Astrocyte of the hippocampus (primary cell): ENCODE measurements at places on chromosomes 1 and 21.

DNA sequence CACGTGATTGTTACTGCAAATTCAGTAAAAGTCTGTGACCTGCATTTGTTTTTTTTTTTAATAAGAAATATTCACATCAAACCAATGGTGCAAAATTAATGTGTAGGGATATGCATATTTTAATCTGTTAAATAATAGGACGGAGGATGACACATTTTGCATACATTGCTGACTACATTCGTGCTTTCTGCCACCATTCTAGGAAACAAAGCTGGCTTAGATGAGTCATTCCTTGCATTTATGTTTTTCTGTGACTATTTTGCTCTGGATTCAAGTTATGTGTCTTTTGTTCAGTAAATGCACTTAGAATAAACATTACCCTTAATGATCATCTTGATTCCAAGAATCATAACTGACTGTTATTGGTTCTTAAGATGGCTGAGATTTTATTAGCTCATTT is 23.9 kb upstream of the CYYR1 start:
- no peak for DNase-seq

- peak; percentile 71 for DNase-seq
These were observed 120.6 kb upstream of the RAVER2 start for GRCh38 chr1:64624218-64624713.

DNA sequence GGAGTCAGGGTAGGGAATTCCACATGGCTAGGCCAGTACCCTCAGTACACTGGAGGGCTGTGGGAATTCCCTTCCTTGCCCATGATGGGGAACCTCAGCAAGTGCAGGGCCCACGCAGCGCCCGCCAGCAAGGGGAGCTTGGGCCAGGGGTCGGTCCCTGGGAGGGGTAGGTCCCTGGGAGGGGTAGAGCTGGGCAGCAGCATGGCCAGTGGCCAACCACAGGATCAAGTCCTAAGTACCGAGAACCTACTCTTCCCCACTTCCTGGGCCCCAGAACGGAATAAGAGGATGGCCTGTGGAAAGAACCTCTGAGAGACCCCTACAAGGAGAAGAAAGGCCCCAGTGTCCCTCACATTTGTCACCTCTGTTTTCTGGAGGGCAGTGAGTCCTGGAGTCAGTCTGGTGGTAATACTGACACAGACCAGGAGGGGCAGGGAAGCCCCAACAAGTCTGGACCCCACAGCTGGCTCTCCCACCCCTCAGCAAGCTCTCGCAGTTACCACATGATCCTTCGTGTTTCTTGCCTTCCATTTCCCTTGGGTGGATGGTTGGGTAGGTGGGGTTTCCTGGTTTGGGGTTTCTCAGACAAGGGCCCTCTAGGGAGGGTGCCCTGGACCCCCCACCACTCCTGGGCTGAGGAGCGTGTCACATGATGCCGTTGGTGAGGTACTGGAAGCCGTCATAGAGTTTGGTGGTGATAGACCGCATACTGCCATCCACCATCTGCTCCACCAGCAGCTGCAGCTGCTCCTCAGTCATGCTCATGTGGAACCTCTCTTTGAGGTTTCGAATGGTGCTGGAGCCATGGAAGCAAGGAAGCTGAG is 10.3 kb downstream of the ZNF687 start:
- no peak for DNase-seq

- peak; percentile 46 for DNase-seq
These were observed 88.8 kb upstream of the IPO9 start for GRCh38 chr1:201740086-201740541.

- no peak for DNase-seq
These were observed 13.4 kb upstream of the OBSCN start for GRCh38 chr1:228194436-228194835.

DNA sequence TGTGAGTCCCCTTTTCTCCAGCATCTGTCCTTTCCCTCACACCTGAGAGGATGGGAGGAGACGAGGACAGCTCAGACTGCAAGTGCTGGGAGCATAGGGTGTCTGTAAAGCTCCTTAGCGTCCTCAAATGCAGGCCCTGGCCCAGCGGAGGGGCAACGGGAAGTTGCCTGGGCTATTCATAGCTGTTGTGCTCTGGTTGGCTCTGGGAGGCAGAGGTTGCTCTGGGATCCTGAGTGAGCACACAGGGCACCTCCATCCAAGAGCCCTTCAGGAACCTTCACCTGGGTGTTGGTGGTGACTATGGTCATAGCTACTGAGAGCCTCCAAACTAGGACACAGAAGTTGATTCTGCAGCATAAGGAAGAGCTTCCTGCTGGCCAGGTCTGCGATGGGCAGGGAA is 2.6 kb downstream of the PADI1 start:
- no peak for DNase-seq

DNA sequence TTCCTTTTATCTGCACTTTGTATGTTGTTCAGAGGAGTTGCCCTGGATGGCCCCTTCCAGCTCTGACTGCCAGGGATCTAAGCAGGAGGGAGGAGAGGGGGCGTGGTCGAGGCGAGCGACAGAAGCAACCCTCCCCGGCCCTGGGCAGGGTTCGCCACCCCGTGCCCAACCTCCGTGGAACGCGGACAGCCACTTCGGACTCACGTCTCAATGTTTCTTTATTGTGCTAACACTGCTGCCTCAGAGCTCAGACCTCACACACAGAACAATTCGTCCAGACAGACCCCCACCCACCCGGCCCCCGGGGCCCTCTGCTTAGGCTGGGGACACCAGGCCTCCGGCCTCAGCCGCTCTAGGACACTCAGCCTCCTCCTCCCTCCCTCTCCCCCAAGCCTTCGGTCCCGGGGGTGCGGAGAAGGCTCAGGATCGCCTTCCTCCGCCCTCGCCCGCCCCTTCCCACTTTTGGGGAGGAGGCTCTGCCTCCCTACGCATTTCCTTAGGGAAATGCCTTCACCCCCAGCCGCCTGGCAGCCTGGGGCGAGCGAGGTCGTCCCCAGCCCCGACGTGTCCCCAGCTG is 8.3 kb downstream of the VSIG8 start:
- peak; percentile 75 for DNase-seq

DNA sequence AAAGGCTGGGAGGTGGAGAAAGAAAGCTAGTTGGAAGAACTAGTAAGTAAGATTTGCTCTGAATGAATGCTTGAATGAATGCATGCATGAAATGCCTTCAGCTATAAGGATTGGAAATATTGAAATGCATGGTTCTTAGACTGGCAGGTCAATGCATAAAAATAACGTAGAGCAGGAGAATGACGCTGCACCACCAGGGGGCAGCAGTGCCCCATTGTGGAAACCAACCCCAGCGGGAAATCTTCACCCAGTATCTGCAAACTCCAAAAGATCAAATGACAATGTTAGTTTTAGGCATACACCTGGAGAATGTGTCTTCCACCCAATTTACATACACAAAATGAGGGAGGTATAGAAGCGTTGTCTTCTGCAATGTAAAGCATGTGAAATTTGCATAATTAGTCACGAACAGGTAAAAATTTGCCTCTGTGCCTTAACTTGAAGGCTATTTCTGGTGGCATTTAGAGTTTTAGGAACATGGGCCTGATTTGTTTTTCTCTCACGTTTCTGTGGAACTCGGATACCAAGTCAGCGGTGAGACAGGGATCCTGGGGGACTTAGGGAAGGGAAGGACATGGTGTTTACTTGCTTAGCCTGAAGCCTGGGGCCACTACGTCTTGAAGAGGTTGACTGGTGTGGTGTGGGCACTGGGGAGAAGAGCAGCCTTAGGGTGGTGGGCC is 78.6 kb downstream of the HHAT start:
- peak; percentile 83 for DNase-seq

- DNase-seq, result no peak
These were observed 40.6 kb upstream of the MAP10 start for GRCh38 chr1:232764458-232765251.

DNA sequence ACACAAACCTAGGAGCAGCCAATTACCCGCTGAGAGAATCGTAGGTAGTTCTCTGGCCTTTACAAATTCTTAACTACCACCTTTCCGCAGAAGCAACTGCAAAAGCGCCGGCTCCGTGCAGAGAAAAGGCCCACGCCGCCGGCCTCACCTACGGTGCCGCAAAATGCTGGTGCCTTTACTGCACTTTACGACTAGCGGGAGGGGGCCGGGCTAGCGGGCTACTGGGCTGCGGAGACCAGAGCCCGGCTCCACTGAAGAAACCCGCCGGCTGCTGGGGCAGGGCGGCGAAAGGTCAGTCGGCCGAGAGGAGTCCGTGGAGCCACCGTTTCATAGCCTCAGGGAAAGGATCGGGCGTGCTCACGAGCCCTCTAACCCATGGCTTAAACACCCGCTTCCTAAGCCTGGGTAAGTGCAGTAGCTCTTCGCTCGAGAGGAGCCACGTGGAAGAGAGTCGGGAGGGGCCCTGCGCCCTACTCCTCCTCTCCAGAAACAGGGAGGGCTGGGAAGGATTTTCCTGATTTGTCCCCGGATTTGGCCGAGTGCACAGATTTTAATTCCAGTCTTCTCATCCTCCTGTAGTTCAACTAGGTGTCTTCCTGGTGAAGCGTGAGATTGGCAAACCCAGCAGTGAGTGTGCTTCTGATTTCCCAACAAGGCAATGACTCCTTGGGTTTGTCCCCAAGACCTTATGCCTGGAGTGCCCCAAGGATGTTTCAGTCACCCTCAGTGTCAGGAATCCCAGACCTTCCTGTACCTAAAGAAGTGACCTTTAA is at the start of gene DPH5:
TSS of gene DPH5 (minus strand) at position 128 of the 773 bp plus-strand sequence. CDS start 341 bp downstream, outside the sequence.
- peak; percentile 95 for DNase-seq

GRCh38 chr1:207867136-207868109 is 43.5 kb downstream of the CD34 start:
- DNase-seq, result no peak

DNA sequence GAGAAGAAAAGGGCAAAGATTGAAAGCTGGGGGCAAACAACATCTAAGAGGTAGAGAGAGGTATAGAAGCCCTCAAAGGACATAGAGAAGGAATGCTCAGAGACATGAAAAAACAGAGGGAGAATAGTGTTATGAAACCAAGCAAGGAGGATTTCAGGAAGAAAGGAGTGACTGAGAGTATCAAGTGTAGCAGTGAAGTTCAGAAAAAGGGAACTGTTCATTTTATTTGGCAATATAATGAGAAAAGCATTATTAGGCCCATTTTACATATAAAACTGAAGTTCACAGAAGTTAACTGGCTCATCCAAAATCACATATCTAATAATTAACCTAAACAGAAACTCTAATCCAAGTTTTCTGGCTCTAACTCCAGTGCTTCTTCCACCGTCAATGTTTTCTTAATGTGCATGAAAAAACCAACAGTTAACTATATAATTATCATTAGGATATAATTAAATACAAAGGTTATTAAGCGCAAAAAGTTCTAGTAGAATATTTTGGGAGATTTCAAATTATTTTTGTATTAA is 17.7 kb downstream of the NEXN start:
- no peak for DNase-seq

- DNase-seq, result no peak
These were observed 58.4 kb upstream of the SSBP3 start for GRCh38 chr1:54464477-54465146.

DNA sequence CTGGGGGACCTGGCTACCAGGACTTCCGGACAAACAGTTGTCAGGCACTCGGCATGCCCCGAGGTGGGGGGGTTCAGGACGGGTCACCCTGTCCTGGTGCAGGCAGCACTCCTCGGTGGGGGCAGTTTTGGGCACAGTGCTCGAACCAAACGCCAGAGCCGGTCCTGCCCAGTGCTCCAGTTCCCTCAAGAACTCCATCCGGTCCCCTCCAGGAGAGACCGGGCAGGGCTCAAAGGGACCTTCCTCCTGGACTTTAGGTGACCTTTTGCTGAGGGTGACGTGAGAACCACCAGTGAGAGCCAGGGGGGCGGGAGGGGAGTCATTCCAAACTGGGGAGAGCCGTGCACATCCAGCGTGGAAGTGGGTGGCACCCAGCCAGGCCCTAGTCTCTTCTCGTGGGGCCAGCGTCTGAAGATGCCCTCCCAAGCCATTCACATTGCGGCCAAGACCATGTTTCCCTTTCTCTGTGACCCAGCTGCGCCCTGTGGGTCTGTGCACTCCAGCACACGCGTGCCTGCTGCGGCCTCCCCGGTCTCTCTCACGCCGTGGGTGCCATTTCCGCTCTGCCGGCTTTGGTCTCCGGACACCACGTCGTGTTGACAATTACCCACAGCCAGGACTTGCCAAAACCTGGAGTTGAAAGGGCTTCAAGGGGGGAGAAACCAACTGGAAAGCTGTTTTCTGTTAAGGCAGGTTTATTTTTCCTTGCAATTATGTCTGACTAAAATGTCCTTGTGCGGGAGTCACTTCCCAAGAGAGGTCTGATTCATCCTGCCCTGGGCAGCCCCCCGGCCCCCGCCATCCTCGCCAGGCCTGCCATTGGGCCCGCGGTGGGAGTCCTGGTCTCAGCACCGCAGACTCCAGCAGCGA is 178.8 kb upstream of the ARHGEF16 start:
- peak; percentile 74 for DNase-seq
